NCI-H1092 (cell line): ENCODE measurements at places on chromosomes 13 and 19.

- DNase-seq: peak; percentile 13
These were observed at the start of gene LRRC63 for GRCh38 chr13:46211483-46212351. TSS of gene LRRC63 (plus strand) at chr13:46211928. CDS start at chr13:46213035, 1,107 bp downstream.

DNA sequence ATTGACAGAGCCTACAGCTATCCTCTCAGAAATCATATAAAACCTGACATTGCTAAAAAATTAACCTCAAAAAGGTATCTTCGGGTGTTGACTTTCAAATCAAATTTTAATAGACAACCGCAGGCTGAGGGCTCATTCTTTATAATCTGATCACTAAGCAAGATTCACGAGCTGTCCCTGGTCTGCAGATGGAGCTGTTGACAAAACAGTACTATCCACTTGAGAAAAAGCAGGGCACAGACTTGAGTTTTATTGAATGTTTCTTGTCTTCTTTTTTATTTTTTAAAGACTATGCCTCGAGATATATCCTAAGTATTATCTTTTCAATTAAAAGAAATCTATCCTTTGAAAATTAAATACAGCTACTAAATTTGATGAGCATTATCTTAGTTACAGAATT lies 540.5 kb downstream of the PCDH9 start:
- DNase-seq: peak; percentile 39

DNA sequence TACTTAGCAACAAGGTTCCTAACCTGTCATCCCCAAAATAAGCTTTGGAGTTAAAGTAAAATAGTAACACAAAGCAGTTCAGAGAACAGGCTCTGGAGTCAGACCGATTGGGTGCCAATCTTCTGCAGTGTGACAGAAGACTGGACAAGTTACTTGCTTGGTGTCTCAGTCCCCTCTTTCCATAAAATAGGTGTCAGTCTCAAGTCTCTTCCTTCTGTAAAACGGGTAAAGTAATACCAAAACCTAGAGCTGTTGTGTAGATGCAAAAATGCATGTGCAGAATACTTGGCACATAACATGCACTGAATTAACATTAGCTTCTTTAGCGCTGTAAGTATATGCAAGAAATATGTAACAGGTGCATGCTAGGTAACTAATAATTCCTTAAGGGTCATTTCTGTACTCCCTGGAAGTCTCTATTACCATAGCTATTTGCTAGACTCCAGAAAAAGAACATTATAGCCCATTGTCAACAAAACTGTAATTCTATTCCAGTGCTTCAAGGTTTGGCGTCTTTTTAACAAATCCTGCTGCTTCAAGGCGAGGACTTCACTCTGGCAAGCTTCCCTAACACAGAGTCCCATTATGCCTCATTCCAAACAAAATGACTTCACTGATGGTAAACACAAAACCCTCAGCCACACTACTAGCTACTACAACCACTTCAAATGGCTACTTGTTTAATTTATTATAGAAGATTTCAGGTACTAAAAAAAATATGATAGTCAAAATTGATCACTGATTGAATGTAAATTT lies 32.8 kb downstream of the ELF1 start:
- DNase-seq: no peak

- DNase-seq: no peak
These were observed 61.3 kb downstream of the TNFRSF19 start for GRCh38 chr13:23631311-23632047.

- DNase-seq: no peak
These were observed 15.1 kb downstream of the PRAM1 start for GRCh38 chr19:8487137-8487851.

DNA sequence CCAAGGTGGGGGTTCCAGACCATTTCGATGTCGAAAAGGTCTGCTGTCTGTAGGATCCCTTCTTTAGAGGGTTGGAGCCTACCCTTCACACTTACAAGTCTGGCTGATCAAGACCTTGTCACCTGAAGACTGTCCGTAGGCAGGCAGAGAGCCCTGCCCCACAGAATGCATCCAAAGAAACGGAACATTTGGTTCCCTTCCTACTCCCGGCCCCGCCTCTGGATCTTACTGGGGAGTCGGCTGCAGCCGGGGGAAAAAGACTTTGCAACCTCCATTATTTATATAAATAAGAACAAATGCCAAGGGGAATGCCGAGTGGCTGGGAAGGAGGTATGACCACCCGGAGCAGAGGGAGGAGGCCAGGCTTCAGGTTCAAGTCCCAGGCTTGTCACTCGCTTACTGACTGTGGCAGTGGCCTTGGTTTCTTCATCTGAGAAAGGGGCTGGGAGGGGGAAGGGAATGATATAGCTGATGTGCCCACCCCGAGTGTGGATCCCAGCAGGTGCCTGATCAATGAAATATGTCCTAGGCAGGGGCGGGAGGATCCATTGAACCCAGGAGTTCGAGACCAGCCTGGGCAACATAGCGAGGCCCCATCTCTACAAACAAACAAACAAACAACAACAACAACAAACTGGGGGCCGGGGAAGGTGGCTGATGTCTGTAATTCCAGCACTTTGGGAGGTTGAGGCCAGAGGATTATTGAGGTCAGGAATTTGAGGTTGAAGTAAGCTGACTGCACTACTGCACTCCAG lies 48.7 kb downstream of the RFX2 start:
- DNase-seq: no peak

DNA sequence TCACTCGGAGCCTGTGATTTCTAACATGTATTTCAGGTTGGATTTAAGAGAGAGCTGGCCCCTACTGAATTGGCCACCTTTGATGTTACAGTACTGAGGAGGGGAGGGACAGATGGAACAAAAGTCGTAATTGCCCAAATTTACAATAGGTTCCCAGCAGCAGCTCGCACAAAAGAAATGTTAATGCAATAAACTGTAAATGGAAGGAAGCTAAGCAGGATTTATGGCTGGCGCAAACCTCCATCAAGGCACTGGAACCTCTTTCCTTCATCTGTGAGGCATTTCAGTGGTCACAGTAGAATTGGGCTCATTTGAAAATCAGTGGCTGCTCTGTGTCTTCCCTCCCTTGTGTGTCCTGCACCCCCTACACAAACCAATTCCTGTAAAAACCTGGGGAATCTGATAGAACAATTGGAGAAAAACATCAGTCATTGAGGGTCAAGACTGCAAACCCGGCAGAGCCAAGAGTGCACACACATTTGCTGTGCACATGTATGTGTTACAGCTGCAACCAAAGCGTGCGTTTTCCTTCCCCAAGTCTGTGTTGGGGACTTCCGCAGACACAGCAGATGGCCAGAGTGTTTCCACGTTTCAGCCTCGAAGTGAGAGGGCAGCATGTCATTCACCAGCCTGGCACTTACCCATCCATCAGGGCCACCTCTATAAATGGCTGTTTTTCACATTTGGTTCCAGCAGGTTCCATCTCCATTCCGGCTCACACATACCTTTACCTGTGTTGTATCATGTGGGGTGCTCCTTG lies 192.8 kb downstream of the TM9SF2 start:
- DNase-seq: no peak

GRCh38 chr13:72662548-72662947 lies 64.9 kb downstream of the MZT1 start:
- DNase-seq: no peak

DNA sequence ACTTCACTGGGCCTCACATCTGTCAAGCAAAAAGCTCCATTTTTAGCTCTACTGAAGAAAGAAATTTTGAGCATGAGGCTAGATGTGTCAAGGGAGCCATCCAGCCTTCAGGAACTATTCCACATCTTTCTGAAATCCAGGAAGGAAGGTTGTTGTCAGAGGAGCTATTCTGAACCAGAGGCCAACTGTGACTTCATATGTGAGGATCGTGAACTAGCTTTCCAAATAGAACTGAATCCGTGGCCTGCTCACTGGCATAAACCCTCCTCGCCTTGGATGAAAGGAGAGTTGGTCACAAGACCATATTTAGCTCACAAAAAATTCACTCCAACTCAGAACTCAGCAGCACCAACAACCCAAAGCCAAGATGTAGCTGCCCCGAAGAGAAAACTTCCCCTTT lies 195.8 kb downstream of the FOXO1 start:
- no peak for DNase-seq

GRCh38 chr13:58773280-58773859 lies 1141.8 kb downstream of the PCDH17 start:
- DNase-seq: no peak

- DNase-seq: peak; percentile 20
These were observed 9.0 kb downstream of the BLOC1S3 start for GRCh38 chr19:45187421-45188100.

- DNase-seq: no peak
These were observed 45.6 kb upstream of the ZNF562 start for GRCh38 chr19:9720541-9720940.

DNA sequence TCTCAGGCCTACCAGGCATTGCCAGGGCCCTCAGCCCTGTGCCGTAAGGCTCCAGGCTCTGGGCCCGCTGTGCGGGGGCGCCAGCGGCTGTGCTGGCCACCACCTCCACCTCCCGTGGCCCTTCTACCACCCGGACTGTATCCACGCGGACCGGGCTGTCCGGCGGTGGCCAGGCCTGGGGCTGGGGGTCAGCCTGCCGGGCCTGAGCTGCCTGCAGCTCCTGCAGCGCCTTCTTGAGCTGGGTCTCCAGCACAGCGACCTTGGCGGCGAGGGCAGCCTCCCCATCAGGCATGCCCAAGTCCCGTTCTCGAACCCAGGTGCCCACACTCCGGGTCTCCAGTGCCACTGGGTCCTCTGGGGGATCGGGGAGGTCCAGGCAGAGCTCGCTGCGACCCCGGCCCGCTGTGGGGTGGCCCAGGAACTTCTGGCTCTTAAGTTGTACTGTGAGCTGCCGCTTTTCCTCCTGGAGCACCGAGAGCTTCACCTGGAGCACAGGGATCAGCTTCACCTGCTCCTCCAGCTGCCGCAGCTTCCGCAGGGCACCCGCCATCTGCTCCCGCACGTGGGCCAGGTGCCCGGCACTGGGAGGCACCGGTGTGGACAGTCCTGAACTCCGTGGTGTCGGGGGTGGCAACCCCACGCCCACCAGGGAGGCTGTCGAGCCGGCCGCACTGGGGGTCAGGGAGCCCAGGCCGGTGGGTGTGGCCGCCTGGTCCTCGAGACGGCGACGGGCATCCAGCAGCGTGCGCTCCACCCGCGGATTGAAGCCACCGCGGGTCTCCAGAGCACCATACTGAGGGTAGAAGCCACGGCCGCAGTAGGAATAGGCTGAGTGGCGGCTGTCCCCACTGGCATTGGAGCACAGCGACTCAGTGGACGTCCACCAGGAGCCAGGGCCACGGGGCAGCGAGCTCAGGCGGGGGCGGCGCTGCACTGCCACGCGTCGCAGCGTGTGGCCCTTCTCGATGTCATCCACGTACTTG lies 4.1 kb downstream of the KANK2 start:
- no peak for DNase-seq

DNA sequence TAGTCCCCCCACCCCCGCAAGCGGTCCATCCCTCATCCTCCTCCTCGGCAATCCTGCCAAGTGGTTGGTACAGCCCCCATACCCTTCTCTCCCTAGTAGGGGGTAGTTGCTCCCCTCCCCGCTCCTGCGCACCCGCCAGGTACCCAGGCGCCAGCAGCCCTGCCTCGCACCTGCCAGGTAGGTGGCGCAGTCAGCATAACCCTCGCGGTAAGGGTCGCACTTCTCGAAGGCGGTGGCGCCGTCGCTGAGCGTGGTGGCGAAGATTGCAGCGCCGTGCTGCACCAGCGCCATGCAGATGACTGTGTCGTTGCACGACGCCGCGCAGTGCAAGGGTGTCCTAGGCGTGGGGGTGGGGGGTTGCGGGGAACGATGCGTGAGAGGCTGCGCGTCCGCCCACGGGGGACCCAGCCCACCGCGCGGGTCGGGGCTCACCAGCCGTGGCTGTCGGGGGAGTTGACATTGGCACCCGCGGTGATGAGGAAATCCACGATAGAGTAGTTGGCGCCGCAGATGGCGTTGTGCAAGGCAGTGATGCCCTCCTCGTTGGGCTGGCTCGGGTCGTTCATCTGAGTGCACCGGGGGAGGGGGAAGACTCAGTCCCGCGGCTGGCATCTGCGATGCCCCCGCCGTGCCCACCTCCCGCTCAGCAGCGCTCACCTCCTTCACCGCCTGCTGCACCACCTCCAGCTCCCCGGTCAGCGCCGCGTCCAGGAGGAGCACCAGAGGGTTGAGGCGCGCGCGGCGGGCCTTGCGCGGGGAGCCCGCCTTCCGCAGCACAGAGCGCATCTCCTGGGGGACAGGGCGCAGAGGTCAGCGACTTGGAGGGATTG lies 15.2 kb upstream of the ERCC2 start:
- no peak for DNase-seq

- DNase-seq: no peak
These were observed 300.6 kb upstream of the KLF12 start for GRCh38 chr13:74434782-74435181.

GRCh38 chr19:14473073-14473977 lies 1.8 kb downstream of the PTGER1 start:
- DNase-seq: no peak

- no peak for DNase-seq
These were observed 6.9 kb downstream of the PKN1 start for GRCh38 chr19:14440049-14440448.

DNA sequence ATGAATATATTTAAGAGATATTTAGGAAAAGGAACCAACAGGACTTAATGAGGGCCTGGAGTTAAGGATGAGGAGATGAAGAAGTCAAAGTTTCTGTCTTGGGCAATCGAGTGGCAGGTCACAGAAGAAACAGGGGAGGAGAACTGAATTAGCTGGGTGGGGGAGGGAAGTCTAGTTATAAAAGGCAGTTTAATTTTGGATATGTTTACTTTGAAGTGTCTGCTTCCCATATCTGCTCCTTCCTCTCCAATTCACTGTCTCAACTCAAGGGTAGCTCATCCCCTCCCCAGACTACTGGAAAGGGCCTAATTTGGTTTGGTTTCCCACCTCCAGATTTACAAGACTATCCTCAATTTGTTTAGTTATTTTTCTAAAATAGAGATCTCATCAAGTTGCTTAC lies 195.9 kb downstream of the VWA8 start:
- no peak for DNase-seq

- no peak for DNase-seq
These were observed 53.6 kb upstream of the TPM4 start for GRCh38 chr19:16022681-16023080.

DNA sequence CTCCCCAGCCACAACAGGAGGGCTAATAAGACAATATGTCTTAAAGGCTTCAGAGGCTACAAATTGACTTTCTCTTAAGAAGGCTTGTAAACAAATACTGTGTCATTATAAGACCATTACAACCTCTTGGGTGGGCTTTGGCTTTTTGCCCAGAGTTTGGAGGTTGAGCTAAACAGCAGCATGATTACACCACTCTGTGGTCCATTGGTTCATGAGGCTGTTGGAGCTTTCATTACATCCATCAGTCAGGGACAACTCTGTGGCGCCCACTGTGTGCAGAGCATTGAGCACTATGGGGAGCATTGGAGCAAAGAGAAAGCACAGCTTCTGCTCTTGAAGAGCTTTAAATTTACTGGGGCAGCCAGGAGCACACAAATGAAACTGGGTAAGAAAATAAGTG lies 75.9 kb downstream of the TNFSF11 start:
- DNase-seq: peak; percentile 47

DNA sequence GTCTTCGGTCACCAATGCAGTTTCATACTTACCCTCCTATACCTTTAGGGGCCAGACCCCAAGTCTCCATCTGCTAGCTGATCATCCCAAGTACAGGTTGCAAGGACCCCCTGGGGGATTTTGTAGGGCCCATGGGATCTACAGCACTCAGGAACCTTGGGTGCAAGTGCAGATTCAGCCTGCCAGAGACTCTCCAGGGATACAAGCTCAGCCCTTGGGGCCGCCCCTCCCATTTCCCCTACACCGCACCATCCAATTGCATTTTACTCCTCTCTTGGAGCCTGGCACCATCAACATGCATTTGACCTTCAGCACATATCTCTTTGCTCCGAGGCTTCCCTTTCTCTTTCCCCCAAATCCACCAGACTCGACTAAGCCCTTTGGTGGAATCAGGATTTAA lies 154.7 kb upstream of the ZNF536 start:
- no peak for DNase-seq
